ENCODE measurements at places on chromosomes 7 and 10.

DNA sequence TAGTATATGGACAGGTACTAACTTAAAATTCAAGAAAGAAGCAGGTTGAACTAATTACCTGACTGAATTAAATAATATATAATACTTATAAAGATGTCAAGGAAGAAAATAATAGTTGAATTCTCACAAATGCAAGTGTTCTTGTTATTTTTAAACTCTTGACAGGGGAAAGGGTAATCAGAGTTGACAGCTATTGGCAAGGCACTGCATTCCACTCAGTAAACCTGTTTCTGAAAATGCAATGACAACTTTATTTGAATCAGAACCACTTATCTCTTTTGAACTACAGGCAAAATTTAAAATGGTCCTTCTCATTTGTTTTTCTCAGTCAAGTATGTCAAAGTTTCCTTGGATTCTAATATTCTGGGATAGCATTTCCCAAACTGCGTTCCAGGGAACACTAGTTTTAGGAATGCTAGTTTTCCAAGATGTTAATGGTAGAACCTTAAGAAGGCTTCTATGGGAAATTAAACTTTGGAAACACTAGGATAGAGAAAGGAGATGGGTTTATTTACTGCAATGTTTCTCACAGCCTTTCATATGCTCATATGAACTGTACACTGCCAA is 103.7 kb upstream of the LRRN3 start:
- no peak for DNase-seq

- no peak for DNase-seq
Observed at GRCh38 chr10:122864194-122864592, 15.2 kb downstream of the FAM24B start.

DNA sequence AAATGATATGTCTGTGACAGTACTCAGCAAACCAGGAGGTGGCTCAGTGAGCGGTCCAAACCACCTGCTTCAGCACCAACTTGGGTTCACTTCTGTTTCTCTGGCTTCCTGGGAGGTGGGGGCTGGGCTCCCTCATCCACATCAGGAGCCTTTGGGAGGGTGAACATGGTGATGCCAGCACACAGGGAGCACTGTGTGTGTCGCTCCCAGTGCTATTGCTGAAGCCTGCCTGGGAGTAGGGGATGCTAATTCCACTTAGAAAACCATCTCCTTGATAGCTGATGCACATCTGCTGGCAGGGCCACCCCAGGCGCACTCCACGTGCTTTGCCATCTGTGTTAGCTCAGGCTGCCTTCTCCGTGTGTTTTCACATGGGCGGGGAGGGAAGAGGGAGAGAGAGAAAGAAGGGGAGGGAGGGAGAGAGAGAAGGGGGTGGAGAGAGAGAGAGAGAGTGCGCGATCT is 58.0 kb downstream of the RAMP3 start:
- no peak for DNase-seq

GRCh38 chr10:116115036-116115641 is 157.9 kb downstream of the GFRA1 start:
- DNase-seq, result no peak

DNA sequence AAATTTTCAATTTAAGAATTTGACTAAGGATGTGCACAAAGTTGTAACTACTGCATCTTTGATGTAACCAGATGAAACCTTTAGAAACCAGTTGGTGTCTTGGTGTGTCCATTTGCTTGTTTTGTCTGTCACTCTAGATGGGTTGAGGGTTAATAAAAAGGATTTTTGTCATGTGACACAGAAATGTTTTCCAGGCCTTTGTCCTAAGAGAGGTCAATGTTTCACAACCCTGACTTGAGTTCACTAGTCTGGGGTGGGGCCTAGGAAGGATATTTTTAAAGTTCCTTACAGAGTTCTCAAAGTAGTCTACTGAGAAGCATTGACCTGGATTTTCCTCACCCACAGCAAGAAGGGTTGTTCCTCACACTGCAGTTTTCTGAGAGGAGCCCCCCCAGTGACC is 90.3 kb downstream of the HERPUD2 start:
- DNase-seq, result no peak

DNA sequence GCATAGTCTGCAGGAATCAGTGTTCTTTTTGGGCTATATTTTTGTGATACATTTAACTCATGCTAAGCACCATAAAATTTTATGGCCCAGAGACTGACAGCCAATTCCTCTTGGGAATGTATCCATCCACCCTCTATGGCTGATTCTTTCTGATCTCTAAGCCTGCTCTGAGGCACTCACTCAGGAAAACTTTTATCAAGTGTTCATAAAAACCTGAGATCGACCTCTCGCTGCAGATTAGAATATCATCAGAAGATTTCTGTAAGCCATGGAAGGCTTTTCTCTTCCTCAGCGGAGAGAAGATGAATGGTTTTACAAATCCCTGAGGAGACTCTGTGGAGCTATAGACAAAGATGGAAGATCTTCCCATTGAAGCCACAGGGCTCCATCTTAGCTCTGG is 489.8 kb upstream of the GHITM start:
- DNase-seq, result no peak

DNA sequence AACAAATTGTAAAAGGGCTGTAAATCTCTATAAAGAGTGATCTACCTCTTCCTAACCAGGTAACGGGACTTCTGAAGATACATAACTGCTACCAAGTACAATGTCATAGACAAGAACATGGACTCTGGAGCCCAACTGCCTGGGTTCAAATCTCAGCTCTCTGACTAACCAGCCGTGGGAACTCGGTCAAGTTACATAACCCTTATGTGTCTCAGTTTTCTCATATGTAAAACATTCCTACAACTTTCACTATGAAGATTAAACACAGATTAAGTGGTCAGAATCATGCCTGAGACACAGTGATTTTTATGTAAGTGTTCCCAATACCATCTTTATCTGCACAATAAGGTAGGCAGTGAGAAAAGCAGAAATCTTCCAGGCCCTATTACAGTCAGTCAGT is 52.6 kb downstream of the ITGB1 start:
- DNase-seq, result no peak

DNA sequence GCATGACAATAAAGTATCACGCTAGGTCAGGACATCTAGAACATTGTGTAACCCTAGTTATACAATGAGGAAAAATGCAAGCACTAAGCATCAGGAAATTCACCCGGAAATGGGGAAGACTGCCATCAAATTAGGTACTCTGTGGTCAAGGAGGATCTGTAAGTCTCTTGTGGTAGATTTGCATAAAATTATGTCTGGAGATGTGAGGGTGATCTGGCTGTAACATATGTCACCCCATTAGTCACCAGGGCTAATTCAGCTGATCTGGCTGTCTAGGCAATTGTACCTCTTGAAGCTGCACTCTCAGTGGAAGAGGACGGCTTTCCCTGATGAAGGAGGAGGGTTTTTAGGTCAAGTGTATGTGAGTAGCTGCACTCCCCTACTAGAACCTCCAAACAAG is 14.8 kb downstream of the AKR1D1 start:
- DNase-seq, result no peak

- no peak for DNase-seq
Observed at GRCh38 chr10:128465697-128466096, 339.5 kb upstream of the MKI67 start.

DNA sequence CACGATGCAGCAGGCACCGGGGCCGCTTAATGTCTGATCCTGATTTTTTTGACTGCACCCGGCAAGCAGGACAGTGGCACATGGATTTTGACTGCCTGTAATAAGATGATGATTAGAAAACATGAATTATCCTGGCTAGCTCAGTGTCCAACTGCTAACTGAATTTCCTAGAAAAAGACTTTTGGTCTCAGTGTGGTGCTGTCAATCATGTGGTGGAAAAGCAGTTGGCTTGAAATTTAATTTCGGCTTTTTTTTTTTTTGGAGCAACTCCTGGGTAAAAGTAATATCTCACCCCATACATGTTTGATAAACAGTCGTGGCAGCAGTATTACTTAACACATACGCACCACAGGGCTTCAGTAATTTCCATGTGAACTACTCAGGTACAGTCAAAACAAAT is 227.7 kb downstream of the FANK1 start:
- no peak for DNase-seq

- no peak for DNase-seq
Observed at GRCh38 chr10:25842146-25842545, 91.9 kb upstream of the MYO3A start.

GRCh38 chr10:75266945-75267344 is 31.2 kb upstream of the COMTD1 start:
- no peak for DNase-seq

Data from stimulated activated CD4-positive, alpha-beta T cell treated with anti-CD3 and anti-CD28 coated beads, Interleukin-4, amount 100 ng/mL, for 48 hours (primary cell).